Articular chondrocyte of knee joint (primary cell): ENCODE measurements at places on chromosomes 3 and 15. TPM values are rescaled to one million over a fixed set of nuclear protein-coding genes. Genes with fewer than 3 reads are reported as not detected.

The SLC9A9 gene
- 23.5 and 24.3 TPM in 2 replicates for total RNA-seq

The GPR171 gene
- not detected in 2 replicates for total RNA-seq

The ACKR4 gene
- total RNA-seq, result 3.7 and 5.3 TPM in 2 replicates

The THUMPD3 gene
- total RNA-seq, result 39.1 and 46.6 TPM in 2 replicates

The GRK7 gene
- not detected in 2 replicates for total RNA-seq

The GATA2 gene
- 1.8 and 2.7 TPM in 2 replicates for total RNA-seq

The CEP19 gene
- total RNA-seq, result 3.5 and 4.6 TPM in 2 replicates

The RTP3 gene
- not detected in 2 replicates for total RNA-seq

The NR1I2 gene
- total RNA-seq, result 0.11 and 0.13 TPM in 2 replicates

The SPSB4 gene
- total RNA-seq, result 0.43 and 1.4 TPM in 2 replicates

The PLCB2 gene
- total RNA-seq, result not detected in 2 replicates

The TF gene
- 0.43 and 0.52 TPM in 2 replicates for total RNA-seq

The OXTR gene
- total RNA-seq, result 0.13 and 0.76 TPM in 2 replicates

The CHRNA5 gene
- 0.26 and 0.32 TPM in 2 replicates for total RNA-seq

The ASB7 gene
- 14.9 and 17.9 TPM in 2 replicates for total RNA-seq

The RARRES1 gene
- total RNA-seq, result 6.7 and 25.9 TPM in 2 replicates

The SLC28A2 gene
- total RNA-seq, result not detected in 2 replicates
